Activated CD4-positive, alpha-beta memory T cell treated with anti-CD3 and anti-CD28 coated beads for 36 hours (primary cell): ENCODE measurements at places on chromosomes 7 and 10. TPM values are rescaled to one million over a fixed set of nuclear protein-coding genes. Genes with fewer than 3 reads are reported as not detected.

SLC29A4 gene
- 0.45 TPM for total RNA-seq

FAS gene
- total RNA-seq, result 62.2 TPM

DNA sequence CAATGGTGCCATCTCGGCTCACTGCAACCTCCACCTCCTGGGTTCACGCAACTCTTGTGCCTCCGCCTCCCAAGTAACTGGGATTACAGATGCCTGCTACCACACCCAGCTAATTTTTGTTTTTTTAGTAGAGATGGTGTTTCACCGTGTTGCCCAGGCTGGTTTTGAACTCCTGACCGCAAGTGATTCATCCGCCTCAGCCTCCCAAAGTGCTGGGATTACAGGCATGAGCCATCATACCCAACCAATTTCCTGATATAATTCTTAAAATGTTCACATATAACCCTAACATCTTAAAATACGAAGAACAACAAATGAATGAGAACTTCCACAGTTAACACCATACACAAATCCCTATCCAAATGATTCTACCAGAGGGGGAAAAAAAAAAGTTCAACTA, 31.2 kb downstream of the BAIAP2L1 start:
- no peak overlapping the region for H3K27ac ChIP-seq
- no peaks in the 10 kb centered on the region for H3K27me3 ChIP-seq

- H3K27me3 ChIP-seq, result peaks cover 10% of the 10 kb centered on the region
- H3K4me1 ChIP-seq, result no peaks in the 10 kb centered on the region
- no peak overlapping the region for H3K27ac ChIP-seq
- no peak for DNase-seq
- H3K4me3 ChIP-seq, result no peak overlapping the region
Measured at GRCh38 chr10:75304741-75305390, 69.1 kb upstream of the COMTD1 start.

DNA sequence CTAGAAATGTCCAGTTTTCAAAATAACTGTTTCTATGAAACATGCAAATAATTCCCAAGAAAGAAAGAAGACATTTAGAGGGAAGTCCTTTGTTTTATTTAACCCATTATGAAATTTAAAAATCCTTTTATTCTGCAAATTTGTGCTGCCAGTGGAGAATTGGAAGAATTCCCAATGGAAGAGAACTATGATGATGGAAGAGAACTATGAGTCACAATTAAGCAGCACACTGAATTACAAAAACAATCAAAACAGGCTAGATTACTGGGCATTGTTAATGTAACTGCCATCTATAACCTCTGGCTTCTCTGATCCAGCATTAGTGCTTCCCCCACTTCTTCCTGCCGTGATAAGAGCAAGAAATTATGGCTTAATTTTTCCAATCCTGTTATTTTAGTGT, 126.2 kb upstream of the FEZF1 start:
- DNase-seq, result no peak
- no peaks in the 10 kb centered on the region for H3K36me3 ChIP-seq
- H3K4me3 ChIP-seq, result no peak overlapping the region
- H3K27ac ChIP-seq, result no peak overlapping the region

DNA sequence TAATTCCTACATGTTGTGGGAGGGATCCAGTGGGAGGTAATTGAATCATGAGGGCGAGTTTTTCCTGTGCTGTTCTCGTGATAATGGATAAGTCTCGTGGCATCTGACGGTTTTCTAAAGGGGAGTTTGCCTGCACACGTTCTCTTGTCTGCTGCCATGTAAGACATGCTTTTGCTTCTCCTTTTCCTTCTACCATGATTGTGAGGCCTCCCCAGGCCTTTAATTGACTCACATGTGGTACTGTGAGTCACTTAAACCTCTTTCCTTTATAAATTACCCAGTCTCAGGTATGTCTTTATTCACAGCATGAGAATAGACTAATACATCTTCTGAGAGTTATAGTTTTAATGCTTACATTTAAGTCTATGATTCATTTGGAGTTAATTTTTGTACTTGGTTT, 22.6 kb upstream of the CPN1 start:
- H3K4me3 ChIP-seq, result no peak overlapping the region
- no peak for DNase-seq
- no peaks in the 10 kb centered on the region for H3K4me1 ChIP-seq
- H3K36me3 ChIP-seq, result no peaks in the 10 kb centered on the region

GRCh38 chr10:133438711-133439273, 14.4 kb upstream of the SPRN start:
- H3K4me3 ChIP-seq, result no peak overlapping the region
- no peaks in the 10 kb centered on the region for H3K36me3 ChIP-seq
- H3K27me3 ChIP-seq, result no peaks in the 10 kb centered on the region
- DNase-seq, result no peak
